ENCODE measurements at places on chromosomes 12 and 14.

- no peak for DNase-seq
Observed at GRCh38 chr12:2205996-2206395, 153.2 kb downstream of the CACNA1C start.

GRCh38 chr12:49706351-49707127 lies 666 bp downstream of the FMNL3 start:
- DNase-seq, result no peak

GRCh38 chr12:114995891-114996290 lies 311.9 kb upstream of the TBX3 start:
- DNase-seq, result no peak

GRCh38 chr14:93008381-93008780 lies 85.4 kb downstream of the CHGA start:
- DNase-seq, result no peak

DNA sequence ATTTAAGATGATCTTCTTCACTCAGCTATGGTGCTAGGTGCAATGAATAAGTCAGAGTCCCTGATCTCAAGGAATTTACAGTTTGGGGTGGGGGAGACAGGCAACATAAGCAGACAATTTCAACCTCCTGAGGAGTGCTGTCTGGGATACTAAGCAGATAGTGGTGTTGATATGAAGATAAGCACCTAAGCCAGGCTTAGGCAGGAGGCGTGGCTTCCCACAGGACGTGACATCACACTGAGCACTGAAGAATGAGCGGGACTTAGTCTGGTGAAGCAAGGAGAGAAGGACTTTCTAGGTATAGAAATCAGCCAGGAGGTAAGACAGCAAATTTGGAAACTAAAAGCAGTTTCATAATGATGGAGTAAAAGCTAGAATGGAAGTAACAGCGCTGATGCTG lies 6.8 kb downstream of the PRPH start:
- DNase-seq, result no peak

GRCh38 chr12:113546916-113547863 lies 75.5 kb upstream of the LHX5 start:
- no peak for DNase-seq

DNA sequence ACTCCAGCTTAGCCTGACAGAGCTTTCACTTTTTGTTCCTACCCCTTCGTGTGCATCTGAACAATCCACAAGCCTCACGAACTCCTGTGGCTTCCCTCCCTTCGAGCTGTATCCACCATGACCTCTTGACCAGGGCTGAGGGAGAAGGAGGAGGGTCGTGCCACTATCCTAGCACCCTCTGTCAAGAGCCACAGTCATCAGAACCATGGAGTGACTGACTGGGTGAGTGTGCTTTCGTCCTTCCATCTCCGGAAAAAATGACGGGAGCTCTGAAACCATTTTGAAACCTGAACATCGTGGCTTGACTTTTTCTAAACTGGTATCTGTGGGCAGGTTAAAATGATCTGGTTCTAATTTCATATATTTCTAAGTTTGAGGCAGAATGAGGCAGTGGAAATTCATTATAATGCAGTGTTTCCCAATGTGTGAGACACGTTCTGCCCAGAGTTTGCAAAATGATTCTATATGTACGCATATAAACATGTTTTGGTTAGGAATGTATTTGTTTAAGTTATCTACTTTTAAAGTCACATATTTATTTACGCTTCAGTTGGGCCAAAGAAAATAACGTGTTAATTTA lies 27.0 kb downstream of the IL26 start:
- no peak for DNase-seq

DNA sequence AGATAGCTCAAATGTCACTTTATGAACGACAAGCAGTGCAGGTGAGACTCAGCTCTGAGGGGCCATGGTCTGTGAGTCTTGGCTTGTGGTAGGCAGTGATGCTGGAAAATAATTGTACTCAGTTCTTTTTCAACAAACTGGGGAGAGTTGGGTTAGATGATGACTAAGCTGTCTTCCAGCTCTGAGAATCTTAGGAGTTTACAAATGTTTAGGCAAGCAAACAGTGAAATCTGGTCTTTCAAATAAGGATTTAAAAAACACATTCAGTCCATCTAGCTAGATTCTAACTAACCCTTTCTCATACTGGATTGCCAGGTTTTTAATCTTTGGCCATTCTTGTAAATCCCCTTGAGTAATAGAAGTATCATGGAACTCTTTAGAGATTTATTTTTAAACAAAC lies 3.4 kb downstream of the PHC1 start:
- DNase-seq, result no peak

GRCh38 chr14:105538481-105539049 lies 12.2 kb downstream of the TMEM121 start:
- DNase-seq, result no peak

GRCh38 chr12:51306507-51306906 lies 17.5 kb downstream of the BIN2 start:
- no peak for DNase-seq

- peak; percentile 45 for DNase-seq
Observed at GRCh38 chr12:113932381-113933196, 33.5 kb downstream of the RBM19 start.
